ENCODE measurements at places on chromosomes 2 and 18.

GRCh38 chr2:11073251-11073650, 82.0 kb upstream of the SLC66A3 start:
- no peak for DNase-seq

DNA sequence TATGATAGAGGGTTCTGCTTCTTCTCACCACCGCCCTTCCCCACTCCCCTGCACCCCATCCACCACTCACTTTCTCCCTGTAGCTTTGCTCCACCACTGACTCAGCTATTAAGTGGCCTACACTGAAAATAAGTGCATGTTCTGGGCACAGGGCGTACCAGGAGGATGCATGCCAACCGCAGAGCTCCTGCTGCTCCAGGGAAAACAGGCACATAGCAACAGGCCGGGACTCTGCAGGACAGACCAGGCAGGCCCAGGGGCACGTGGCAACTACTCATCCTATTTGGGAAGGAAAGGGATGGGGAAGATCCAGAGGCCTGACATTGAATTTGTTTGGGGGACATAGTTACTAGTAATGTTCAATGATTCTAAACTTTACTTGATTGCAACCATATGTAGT, 28.4 kb downstream of the ARL4C start:
- no peak for DNase-seq

DNA sequence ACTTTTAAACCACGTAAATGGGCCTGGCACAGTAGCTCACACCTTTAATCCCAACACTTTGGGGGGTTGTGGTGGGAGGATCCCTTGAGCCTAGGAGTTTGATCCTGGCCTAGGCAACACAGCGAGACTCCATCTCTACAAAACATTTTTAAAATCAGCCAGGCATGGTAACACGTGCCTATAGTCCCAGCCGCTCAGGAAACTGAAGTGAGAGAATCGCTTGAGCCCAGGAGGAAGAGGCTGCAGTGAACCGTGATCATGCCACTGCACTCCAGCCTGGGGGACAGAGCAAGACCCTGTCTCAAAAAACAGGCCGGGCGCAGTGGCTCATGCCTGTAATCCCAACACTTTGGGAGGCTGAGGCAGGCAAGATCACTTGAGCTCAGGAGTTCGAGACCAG, 12.2 kb downstream of the ROCK1 start:
- DNase-seq, result no peak

DNA sequence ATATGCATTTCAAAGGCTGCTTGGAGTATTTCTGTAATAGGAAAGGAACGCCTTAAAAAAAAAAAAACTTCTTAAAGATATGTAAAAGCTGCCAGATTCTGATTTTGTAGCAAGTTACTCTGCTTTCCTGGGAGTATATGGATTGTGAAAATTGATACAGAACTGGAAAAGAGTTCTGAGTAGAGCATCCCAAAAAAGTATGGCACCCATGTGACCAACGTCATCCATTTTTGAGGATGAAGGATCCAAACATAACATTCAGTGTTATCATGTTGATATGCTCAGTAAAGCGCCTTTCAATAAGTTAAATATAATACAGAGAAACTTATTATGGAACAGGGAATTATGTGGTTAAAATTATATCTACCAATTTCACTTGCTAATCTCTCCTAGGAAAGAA, 978.4 kb upstream of the POU3F3 start:
- DNase-seq, result no peak

DNA sequence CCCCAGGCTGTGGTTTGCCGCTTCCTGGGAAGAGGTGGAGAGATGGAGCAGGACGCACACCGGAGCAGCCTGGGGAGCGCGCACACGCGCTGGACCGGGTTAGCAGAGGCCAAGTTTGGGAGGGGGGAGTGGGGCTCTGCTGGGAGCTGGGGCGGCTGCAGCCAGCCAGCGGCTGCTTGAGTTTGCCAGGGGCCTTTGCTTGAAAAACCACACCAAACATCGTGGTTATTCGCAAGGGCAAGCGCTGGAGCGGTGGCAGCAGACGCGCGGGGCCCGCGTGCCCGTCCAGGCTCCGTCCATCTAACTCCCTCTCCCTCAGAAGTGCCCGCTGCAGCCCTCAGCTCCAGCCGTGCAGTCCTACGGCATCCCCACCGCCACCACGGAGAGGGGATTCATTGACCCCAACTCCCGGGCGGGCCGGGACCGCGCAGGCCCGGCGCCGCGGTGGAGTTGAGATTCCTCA, 4.6 kb downstream of the PTGR3 start:
- DNase-seq, result no peak

DNA sequence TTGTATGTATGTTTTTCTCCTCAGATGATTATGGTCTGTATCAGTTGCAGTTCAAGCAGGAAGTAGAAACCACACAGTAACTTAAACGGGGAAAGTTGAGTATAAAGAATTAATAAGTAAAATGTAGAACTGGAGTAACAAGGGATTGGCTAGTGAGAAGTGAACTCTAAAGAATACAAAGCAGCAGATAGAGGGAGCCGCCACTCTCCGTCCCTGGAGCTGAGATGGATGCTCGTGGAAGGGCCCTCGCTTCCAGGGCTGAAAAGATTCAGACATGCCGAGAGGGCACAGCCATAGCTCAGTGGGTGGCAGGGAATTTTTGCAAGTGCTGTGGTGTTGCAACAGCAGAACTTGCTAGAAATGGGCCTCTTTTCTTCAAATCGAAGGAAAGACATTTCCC, 155.8 kb downstream of the COL6A3 start:
- DNase-seq, result no peak

GRCh38 chr18:64618390-64618789, 469.5 kb upstream of the LINC00305 start:
- DNase-seq, result no peak

DNA sequence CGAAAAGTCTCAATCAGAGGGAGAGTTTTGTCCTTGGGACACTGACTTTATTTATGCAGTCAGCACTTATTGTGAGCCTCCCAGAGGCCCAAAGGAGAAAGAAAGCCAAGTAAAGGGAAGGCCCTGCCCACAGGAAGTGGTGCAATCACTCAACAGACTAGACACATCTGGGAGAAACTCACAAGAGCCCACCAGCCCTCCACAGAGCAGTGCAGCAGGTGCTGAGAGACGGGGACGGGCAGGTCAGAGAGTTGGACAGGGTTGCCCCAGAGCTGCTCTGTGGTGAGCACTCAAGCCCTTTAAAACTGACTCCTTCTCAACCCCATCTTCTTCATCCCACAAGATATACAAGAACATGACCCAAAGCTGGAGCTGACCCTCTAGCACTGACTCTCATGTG, 96.0 kb downstream of the TFCP2L1 start:
- no peak for DNase-seq

DNA sequence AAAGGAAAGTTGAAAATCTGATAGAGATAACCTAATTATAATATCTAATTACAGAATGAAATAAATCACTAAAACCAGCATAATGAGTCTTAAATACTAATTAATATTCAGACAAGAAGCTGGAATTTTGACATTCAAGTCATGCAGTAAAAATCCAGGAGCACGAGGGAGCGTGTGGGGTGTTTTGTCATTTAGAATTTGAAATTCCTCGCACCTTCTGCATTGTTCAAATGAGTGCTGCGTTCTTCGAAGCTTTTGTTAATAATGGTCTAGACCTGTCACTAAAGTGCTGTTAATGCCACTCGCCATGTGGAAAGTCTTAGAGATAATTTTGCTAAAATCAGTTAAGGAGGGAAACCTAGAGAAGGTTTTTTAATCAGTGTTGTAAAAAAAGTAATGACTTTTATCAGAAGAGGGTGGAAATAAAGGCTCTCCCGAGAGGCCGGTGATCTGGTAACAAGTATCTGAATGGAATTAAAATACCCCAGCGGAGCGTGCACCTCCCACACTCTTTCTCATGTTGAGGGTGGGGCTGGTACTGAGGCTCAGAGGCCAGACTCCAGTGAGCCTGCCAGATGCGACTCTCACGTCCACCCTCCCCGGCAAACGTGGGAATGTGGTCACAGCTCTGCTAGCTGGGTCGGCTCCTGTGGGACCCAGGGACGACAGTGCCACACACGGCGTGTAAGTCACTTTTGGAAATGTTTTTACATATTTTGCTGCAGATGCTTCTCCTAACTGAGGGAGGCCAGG, 69.4 kb upstream of the MYT1L start:
- DNase-seq, result no peak

DNA sequence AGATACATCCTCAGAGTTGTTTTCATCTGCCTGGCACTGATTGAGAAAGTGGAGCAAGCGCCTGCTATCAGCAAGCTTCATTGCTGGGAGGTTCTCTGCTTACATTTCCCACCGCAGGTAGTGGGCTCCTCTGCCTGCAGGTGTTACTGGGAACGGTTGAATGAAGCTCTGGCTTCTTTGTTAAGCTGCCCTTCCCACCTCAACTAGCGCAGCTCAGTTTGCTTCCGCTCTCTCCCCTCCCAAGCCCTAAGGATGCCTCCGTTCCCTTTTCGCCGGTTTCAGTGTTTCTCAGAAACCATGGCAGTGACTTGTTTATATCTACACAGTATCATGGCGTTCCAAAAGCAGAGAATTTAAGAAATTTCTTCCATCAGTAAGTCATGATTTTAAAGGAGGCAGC, 72.2 kb upstream of the B3GNT7 start:
- DNase-seq, result no peak

DNA sequence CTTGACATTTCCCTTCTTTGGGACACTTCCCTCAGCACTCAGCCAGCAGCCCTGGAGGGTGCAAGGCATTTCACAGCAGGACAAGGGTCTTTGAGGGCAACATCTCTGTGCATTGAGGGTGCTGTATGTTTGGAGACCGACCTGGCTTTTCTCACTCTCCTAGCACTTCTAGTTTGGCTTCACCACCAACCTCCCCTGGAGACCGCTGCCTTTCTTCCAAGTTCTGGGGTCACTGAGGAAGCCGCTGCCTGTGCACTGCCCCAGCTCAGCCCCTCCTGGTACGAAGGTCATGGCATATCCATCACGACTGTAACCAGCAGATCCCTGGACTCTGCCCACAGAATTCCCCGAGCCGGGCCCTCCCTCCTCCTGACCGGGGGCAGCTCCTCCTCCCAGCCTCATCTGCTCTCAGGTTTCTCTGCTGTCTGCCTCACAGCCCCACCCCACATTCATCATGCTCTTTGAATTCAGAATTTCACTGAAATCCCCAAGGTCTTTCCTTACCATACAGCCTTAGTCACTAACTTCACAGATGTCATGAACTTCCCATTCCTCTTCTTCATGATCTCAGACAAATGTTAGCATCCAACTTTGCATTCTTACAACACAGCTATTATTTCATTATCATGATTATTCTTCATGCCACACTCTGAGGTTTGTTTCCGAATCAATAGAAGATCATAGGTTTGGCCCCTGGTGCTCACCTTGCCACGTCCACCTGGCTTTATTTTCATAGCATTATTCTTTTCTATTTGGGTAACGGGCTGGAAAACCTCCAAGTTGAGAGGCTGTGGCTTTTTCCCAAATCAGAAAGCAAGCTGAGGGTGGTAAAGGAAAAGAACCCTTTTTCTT, 113.0 kb upstream of the COPS8 start:
- DNase-seq, result no peak

GRCh38 chr2:80887841-80888378, 583.4 kb upstream of the LRRTM1 start:
- DNase-seq, result no peak

DNA sequence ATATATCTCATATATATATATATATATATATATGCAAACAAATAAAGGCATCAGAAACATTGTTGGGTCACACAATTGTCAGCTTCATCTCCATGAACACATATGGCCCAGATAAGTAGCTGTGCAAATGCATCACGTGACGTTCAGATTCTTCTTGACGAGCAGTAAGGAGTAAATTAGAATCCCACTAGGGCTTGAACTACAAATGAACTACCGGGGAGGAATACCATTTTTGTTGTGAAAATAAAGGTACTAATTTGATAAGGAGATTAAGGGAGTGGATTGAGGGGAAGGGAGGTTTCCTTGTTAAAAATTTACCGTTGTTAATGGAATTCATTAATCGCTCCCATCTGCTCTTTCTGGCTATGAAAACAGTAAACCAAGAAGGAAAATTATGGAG, 186.5 kb upstream of the COPS8 start:
- DNase-seq, result no peak

DNA sequence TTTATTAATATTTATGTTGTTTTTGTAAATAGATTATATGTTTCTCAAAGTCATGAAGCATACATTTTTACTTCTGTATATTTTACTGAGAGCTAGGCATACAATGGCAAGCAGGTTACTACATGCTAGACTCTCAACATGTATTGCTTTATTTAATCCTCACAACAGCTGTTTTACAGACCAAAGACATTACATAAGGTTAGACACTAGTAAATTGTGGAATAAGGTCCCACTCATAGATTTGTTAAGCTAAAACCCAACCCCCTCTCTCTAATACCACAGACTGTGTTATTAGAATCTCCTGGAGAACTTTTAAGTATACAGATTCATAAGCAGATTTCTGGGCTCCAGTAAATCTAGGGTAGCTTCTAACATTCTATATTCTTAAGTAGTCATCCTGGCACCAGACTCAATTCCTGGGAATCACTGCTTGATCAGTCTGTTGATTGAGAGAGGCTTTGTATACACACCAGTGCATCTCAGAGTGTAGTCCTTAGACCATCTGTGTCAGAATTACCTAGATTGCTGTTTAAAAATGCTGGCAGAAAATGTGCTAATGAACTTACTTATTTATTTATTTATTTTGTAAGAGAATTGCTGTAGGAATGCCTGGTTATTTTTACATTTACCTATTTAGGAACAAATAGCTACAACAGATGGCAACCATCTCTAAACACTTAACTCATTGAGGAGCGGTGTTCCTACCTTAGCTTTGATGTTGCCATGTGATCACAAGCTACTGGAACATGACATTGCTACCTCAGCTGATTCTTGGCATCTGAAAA, 153.5 kb upstream of the CAVIN2 start:
- DNase-seq, result no peak

DNA sequence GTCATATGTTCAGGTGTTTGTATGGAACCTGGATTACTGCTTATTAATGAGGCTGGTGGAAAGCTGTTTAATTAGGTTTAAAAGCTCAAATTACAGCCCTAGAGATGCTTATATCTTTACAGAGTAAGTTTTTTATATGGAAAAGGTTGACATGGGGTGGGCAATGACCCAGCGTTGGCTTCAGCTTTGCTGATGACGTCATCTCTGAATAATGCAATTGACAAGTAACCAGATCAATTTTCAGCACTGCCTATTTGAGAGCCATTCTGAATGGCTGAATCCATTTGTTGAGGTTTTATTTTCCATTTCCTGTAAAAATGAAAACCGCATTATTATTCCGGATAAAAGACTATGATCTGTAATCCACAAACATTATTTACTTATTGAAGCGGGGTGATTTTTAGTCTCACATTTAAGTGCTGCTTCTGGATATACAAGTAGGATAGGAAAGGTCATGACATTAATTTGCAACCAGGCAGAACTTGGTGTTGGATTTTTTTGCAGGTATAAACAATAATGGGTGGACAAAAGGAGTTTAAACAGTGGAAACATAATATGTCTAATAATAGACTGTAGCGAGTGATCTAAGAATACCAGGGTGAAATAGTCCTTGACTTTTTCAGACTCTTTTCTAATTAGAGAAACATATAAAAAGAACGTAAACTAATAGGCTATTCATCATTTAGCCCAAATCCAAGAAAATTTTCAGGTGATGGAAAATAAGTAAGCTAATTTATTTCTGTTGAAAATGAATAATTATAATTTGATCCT, 2.7 kb downstream of the PPP1R1C start:
- no peak for DNase-seq

- DNase-seq, result no peak
Observed at GRCh38 chr2:75408771-75409170, 152.0 kb downstream of the EVA1A start.

GRCh38 chr2:25521665-25522387, 151.6 kb downstream of the DTNB start:
- DNase-seq, result no peak
